Lower lobe of right lung (tissue), 2 donors: ENCODE measurements at places on chromosomes 5 and 9. TPM values are rescaled to one million over a fixed set of nuclear protein-coding genes. Genes with fewer than 3 reads are reported as not detected.

DNA sequence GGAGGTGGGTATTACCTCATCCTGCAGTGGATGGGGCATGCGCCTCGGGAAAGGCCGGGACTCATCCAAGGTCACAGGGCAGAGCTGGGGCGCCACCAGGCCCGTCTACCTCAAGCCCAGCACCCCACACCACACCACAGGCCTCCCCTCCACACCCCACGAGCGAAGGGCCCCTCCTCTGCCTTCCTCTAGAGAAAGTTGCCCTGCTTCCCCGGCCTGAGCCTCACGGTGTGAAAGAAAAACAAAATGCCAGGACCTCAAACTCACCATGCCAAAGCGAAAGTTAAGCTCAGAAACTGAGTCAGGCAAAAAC lies 161.1 kb downstream of the COL23A1 start:
- no peak for DNase-seq

The SAXO1 gene
- total RNA-seq: 0.15 TPM

The AJM1 gene
- 3.5 TPM for total RNA-seq

The ALDH7A1 gene
- total RNA-seq: 23.7 TPM

The IL5 gene
- total RNA-seq: not detected

DNA sequence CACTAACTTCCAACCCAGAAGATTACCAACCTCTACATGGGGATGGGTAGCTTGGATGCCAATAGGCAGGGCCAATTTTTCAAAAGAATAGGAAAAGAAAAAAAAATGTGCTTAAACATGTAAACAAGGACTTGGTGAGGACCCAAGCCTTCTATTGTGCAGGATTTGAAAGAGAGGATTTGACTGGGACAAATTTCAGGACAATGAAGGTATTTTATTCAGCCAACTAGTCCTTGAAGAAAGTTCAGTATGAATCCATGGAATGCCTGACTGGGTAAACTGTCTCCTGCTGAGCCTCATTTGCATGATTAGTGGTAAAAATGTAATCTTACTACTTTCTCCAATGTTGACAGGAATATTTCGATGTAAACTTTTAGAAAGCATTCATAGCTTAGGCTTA lies 192.5 kb upstream of the RORB start:
- DNase-seq: no peak

The CCNO gene
- 2.2 TPM for total RNA-seq

DNA sequence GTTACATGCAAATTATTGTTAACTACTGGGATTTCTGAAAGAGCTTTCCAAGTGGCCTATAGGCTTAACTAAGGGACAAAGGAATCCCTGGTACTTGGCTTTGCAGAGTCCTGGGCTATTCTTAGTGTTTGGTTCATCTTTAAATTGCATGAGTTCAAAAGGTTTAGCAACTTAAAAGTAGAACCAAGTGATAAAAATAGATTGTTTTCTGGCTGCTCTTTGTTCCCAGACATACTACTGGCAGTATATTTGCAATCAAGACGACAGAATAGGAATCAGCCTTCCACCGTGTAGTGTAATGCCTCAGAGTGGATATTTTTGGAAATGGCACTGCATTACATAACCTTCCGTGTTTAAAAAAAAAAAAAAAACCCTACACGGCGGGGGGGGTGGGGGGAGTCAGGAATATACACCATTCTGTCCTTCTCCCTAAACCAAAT lies 1.0 kb downstream of the NREP start:
- DNase-seq: no peak

The PROB1 gene
- 0.86 TPM for total RNA-seq

The CD274 gene
- 16.5 TPM for total RNA-seq

- DNase-seq: no peak
Measured at GRCh38 chr5:134430001-134430569, 18.4 kb upstream of the CDKN2AIPNL start.

DNA sequence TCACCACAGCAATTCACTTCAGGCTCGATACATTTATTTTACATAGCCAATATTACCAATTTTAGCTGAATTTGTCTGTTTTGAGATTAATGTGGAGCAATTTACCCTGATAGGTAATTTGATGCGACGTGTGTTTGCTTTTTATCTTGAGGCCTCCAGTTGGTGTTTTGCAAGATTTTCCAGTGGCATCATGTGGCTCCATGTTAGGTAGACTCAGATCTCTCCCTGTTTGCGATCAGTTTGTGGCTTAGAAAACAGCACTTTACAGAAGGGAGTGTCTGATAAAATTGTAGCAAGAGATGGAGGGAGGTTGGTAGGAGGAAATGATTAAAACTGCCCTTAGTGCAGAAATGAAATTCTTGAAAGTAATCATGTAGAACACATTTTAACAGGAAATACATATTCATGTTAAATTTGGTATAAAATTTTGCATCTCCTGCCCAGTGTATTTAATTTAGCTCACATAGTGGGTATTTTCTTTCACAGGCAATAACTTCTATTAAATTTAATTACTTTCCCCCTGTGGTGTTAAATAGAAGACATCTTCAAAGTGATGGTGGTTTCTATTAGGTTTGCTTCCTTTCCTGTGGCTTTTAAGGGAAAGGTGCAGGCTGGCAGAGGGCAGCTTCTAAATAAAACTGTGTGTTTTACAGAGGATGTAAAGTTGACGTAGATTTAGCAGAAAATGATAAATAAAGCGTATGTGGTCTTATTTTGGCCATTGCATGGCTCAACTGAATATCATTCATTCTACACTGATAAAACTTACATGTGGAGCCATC lies 135.8 kb downstream of the KDM4C start:
- no peak for DNase-seq

The HSPB3 gene
- total RNA-seq: not detected

The PCDHGB3 gene
- total RNA-seq: 2.2 TPM

DNA sequence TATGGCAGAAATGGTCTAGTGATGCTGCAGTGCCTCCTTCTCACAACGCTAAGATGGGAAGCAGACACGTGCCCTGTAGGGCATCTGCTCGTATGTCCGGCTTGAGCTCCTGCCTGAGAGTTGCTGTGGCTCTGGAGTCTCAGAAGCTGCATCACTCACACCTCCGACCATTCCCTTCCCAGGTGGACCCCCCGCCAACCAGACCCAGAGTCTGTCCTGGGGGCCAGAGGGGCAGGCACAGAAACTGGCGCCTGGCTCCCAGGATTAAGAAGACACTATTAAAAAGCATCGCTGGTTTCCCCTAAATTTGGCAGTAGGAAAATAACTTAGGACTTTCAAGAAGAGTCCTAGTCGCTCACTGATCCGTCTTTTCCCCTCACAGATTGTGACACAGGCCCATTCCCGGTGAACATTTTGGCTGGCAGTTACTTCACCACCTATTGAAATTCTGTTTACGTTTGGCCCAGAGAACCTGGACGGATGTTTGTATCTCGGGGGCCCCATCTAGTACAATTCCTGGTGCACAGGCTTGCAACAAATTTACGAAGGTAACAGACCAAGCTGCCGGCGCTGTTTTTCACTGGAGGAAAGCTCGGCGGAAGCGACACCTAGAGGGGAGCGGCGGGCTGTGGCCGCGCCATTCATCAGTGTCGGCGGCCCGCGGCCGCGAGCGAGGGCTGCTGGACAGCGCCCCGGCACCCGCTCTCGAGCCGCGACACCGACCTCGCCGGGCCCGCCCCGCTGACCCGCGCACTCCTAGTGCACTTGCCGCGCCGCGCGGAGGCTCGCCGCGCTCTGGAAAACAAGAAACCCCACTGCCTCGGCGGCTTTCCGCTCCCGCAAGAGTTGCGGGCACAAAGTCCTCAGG lies 1.6 kb downstream of the FSTL4 start:
- peak; percentile 78 for DNase-seq

DNA sequence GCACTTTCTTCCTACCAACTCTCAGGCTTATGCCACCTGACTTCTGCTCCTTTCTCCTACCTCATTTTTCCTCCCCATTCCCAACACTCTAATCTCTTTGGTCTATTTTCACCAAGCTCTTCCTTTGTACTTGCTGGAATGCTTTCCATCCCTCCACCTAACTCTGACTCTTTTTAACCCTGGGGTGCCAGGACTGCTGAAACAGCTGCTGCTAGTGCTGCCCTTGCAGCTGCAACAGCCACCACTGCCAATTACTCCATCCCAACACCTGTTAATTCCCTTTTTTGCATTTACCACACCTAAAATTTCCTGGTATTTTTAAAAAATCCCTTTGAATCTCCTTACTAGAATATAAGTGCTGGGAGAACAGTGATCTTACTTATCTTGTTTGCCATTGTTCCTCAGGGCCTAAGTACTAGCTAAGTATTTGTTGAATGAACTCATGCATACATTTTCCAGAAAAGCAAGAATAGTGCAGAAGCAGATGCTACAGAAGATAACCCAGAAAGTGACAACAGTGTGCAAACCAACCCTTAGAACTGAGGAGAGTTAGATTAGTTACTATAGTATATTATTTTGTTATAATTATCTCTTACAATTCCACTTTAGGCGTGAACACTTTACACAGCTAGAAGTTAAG lies 11.5 kb downstream of the NADK2 start:
- DNase-seq: no peak

DNA sequence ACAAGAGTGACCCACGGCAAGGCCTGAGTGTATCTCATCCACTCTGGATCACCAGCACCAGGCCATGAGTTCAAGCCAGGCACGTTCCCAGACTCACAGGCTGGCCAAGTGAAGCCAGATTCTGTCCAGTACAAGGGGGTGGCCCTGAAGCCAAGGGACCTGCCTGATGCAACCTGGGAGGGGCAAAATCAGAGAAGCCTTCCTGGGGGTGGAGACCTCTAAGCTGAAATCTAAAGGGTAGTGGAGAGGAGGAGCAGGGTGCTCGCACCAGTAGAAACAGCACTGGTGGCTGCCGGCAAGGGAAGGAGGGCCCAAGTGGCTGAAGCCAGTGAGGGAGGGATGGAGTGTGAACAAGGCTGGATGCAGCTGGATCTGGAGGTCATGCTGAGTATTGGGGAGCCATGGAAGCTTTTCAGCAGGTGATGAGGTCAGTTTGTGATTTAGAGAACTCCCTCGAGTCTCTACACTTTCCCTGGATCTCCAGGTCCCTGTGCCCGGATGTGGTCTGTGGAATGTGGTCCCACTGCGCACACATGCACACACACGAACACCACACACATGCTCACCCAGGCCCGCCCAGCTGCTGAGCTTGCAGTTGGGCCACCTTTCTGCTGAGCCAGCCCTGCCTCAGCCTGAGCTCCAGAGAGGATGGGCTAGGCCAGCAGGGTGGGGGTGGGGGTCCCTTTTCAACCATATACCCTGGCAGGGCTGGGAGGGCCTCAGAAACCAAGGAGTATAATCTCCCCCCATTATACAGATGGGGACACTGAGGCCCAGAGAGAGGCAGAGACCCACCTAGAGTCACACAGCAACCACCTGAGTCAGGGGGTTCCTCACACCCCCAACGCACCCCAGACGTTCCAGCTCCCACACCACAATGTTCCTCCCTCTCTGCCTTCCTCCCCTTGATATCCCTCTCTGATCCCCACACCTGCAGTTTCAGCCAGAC lies 1.6 kb downstream of the PIP5KL1 start:
- DNase-seq: no peak

DNA sequence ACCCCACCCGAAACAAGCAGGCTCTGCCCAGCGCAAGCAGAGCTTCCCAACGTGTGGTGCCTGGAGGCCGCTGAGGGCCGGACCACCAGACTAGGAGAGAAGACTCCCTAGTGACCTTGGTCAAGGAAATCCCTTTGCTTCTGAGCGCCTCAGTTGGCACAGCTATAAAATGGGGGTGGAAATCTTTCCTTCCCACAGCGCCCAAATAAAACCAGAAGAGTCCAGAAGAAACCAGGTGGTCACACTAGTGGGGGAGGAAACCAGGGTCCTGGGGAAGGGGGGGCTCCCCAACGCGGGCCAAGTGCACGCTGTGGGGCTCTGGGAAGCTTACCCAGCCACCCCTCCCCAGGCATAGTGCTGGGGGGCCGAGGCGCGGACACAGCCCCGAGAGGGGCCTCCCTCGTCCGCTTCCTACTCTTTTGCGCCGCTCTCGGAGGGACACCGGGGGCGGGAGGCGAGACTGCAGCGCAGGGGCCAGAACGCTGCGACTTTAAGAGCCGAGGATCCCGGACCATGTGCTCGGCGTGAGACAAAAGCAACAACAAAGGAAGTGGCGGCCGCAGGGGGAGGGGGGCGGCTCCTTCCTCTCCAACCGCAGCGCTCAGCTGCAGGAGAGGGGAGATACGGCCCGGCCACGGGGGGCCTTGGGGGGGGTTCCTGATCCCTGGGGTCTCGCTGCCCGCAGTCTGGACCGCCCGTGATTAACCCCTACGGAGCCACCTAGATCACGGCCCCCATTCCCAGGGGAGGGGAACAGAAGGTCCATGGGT lies 885 bp downstream of the RNF44 start:
- peak; percentile 90 for DNase-seq

DNA sequence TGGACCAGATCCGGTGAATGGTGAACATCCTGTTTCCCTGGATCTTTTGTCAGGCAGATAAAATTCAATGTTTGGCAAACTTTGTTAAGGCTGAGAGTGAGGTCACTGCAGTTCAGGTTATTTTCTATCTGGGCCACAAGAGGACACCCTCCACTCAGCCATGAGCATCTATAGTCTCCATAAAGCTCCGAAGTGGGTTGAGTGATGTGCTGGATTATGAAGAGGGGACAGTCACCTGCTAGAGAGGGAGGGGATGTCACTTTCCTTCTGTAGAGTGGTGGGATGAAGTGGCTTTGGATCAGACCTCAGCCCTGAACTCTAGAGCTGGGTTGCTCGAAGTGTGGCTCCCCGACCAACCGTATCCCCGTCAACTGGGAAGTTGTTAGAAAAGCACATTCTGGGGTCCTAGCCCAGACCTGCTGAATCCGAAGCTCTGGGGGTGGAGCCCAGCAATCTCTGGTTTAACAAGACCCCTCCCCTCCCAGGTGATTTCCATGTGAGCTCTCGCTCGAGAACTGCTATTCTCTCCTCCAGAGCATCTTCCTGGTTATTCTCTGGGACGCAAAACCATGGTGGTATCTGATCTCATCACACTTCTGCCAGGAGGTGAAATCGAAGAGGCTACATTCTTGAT lies 31.8 kb upstream of the FGF1 start:
- DNase-seq: no peak

The IL13 gene
- total RNA-seq: not detected

DNA sequence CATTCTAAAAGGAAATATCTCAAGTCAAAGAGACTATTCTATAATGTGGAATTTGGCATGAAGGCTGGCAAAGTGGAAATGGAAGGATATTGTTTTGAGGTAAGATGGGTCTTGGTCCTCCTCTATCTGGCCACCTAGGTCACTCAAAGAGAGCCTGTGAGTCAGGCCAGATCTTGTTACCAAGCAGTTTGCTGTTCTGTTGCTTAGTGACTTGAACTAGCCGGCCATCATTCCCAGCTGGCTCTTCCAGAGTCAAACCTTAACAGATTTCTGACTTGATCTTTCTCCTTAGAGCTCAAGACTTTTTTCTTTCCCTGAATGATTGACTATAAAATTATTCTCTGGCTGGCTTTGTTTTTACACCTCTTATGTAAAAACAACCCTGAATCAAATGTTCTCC lies 136.1 kb downstream of the PDE4D start:
- DNase-seq: no peak

GRCh38 chr9:85009251-85009650 lies 339.7 kb downstream of the NTRK2 start:
- DNase-seq: no peak

GRCh38 chr5:84685121-84685894 lies 300.6 kb upstream of the EDIL3 start:
- DNase-seq: no peak

- no peak for DNase-seq
Measured at GRCh38 chr5:157518963-157519362, 56.6 kb downstream of the ADAM19 start.
